ENCODE measurements at places on chromosomes 5 and 9.

DNA sequence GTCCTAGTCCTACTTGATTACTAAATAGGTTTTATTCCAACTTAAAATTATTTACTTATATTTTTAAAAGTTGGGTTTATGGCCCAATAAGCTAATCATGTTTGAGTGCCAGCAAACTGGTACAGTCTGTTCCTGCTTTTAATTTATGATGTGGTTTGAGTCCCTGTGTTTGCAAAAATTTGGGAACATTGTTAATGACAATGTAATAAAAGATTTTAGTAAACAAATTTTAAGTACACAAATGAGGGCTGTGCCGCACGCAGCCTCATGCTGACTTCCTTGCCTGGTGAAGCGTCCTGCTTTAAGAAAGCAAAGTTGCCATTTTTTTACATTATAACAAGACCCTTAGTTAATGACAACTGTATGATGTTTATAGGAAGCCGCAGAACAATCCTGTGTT lies 96.8 kb upstream of the MAP1B start:
- no peak overlapping the region for H3K4me3 ChIP-seq
- DNase-seq, result no peak
- no peak overlapping the region for H3K27ac ChIP-seq
- peaks cover 18% of the 10 kb centered on the region for H3K27me3 ChIP-seq
- H3K4me1 ChIP-seq, result no peaks in the 10 kb centered on the region

DNA sequence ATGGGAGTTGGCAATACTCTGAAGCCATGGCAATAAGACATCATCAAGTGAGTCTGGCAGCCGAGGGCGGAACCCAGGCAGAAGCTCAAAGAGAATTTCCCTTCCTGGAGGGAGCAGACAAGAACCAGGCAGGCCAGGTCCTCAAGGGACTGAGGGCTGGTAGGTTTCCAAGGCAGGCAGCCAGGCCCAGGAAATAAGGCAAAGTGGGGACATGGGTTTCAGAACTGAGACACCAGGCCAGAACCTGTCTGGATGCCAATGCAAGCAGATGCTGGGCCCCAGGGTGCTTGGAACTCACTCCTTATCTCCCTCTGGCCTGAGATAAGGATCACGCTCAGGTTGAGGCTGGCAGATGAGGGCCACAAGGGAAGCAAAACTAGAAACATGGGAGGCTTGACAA lies 8.9 kb downstream of the TSSK1B start:
- no peaks in the 10 kb centered on the region for H3K36me3 ChIP-seq
- no peaks in the 10 kb centered on the region for H3K4me1 ChIP-seq
- no peak overlapping the region for H3K27ac ChIP-seq
- no peaks in the 10 kb centered on the region for H3K27me3 ChIP-seq
- no peak for DNase-seq

GRCh38 chr5:91219803-91220371 lies 163.2 kb downstream of the ARRDC3 start:
- peak; percentile 20 for DNase-seq
- no peaks in the 10 kb centered on the region for H3K27me3 ChIP-seq
- no peaks in the 10 kb centered on the region for H3K36me3 ChIP-seq
- no peak overlapping the region for H3K27ac ChIP-seq
- H3K4me1 ChIP-seq, result peaks cover 1% of the 10 kb centered on the region
- no peak overlapping the region for H3K4me3 ChIP-seq

DNA sequence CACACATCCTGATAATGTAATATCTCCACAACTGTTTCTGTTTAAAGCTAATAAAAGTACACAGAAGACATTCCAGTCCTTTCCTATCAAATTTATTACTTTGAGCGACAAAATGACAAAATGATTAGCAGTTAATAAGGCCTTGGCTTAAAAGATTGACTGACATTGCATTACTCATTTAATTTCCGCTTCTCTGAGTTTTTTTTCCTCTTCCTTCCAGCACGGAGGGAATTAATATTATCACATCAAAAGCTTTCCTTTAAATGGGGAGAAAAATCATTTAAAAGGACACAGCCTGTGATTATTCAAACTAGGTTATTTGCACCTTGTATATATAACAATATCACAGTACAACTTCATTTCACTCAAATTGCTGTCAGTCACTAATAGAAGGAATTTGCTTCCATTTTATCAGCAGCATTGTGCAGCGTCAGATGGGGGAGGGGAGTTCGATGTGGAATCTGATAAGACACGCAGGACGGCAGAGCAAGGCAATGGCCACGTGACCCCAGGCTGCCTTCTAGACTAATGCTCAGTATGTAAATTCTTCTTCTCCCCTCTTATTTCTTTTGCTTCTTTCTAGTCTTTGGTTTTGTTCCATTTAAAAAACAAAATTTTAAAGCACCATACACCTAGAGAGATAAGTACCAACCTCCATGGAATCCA lies 400.5 kb downstream of the IRX1 start:
- H3K4me3 ChIP-seq, result no peak overlapping the region
- no peaks in the 10 kb centered on the region for H3K4me1 ChIP-seq
- H3K27me3 ChIP-seq, result no peaks in the 10 kb centered on the region
- DNase-seq, result no peak

DNA sequence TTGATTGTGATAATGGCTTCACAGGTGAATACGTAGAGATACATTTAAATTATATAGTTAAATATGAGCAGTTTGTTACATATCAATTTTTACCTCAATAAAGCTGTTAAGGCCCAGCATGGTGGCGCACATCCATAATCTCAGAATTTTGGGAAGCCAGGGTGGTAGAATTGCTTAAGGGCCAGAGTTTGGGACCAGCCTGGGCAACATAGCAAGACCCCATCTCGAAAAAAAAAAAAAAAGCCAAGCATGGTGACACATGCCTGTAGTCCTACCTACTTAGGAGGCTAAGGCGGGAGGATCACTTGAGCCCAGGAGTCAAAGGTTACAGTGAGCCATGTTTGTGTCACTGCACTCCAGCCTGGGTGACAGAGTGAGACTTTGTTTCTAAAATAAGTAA lies 138.7 kb upstream of the TMEM161B start:
- no peaks in the 10 kb centered on the region for H3K36me3 ChIP-seq
- H3K27ac ChIP-seq, result no peak overlapping the region
- peaks cover 9% of the 10 kb centered on the region for H3K27me3 ChIP-seq
- no peak overlapping the region for H3K4me3 ChIP-seq
- no peak for DNase-seq
- no peaks in the 10 kb centered on the region for H3K4me1 ChIP-seq

DNA sequence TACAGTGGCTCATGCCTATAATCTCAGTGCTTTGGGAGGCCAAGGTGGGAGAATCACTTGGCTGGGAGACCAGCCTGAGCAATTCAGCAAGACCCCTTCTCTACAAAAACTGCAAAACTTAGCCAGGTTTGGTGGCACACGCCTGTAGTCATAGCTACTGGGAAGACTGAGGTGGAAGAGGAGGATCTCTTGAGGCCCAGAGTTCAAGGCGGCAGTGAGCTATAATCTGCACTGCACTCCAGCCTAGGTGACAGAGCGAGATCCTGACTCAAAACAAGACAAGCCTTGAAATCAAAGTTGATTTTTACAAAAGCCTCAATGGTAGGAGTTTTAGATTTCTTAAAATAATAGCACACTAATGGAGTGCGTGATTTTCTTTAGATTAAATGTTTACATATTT lies 14.6 kb downstream of the UBE2D2 start:
- peaks cover 73% of the 10 kb centered on the region for H3K4me1 ChIP-seq
- H3K4me3 ChIP-seq, result peak overlapping the region; percentile 62
- peaks cover 17% of the 10 kb centered on the region for H3K36me3 ChIP-seq
- no peaks in the 10 kb centered on the region for H3K27me3 ChIP-seq
- no peak for DNase-seq

DNA sequence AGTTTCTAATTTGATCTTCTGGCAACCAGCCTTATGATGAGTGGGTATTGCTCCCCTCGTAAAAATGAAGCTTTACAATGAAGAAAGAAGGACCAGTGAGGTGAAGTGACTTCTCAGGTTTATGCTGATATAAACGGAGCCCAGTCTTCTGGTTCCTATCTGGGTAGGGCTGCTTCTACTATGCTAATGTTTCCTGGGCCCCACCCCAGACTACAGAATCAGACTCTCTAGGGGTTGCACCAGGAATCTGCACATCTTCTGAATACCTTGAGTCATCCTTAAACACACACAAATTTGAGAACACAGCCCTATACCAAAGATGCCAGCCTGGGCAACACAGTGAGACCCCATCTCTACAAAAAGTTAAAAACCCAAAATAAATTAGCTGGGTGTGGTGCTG lies 16.2 kb downstream of the BTF3 start:
- no peak overlapping the region for H3K27ac ChIP-seq
- no peaks in the 10 kb centered on the region for H3K36me3 ChIP-seq
- H3K4me1 ChIP-seq, result peaks cover 2% of the 10 kb centered on the region
- DNase-seq, result no peak

- H3K4me3 ChIP-seq, result no peak overlapping the region
- no peak overlapping the region for H3K27ac ChIP-seq
- peaks cover 6% of the 10 kb centered on the region for H3K4me1 ChIP-seq
- no peaks in the 10 kb centered on the region for H3K36me3 ChIP-seq
- DNase-seq, result no peak
- H3K27me3 ChIP-seq, result peaks cover 27% of the 10 kb centered on the region
These were observed 21.3 kb downstream of the NR6A1 start for GRCh38 chr9:124749781-124750180.

- H3K36me3 ChIP-seq, result no peaks in the 10 kb centered on the region
- no peak overlapping the region for H3K4me3 ChIP-seq
- DNase-seq, result no peak
- H3K27me3 ChIP-seq, result peaks cover 16% of the 10 kb centered on the region
- no peak overlapping the region for H3K27ac ChIP-seq
These were observed 8.1 kb upstream of the RAD23B start for GRCh38 chr9:107274953-107275422.

GRCh38 chr5:54838843-54839242 lies 146.6 kb downstream of the ESM1 start:
- H3K36me3 ChIP-seq, result no peaks in the 10 kb centered on the region
- H3K27me3 ChIP-seq, result no peaks in the 10 kb centered on the region
- H3K4me1 ChIP-seq, result peaks cover 17% of the 10 kb centered on the region
- H3K4me3 ChIP-seq, result no peak overlapping the region

DNA sequence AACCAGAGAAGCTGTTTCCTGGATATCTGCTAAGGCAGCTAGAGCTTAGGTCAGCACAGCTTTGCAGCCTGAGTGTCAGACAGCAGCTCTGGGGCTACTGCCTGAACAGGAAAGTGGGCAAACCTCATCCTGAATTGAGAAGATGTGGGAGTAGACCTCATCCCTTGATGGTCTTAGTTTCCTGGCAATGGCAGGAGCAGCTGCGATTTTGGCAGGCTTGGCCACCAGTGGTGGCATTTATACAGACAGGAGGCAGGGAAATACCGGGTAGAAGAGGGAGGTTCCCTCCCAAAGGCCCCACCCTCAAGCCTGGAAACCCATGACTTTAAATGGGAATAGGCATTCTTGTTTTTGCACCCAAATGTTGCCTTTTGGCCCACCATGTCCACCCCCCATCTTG lies 69.7 kb downstream of the LIX1 start:
- peaks cover 3% of the 10 kb centered on the region for H3K4me1 ChIP-seq
- H3K36me3 ChIP-seq, result no peaks in the 10 kb centered on the region
- H3K27me3 ChIP-seq, result no peaks in the 10 kb centered on the region
- DNase-seq, result no peak

DNA sequence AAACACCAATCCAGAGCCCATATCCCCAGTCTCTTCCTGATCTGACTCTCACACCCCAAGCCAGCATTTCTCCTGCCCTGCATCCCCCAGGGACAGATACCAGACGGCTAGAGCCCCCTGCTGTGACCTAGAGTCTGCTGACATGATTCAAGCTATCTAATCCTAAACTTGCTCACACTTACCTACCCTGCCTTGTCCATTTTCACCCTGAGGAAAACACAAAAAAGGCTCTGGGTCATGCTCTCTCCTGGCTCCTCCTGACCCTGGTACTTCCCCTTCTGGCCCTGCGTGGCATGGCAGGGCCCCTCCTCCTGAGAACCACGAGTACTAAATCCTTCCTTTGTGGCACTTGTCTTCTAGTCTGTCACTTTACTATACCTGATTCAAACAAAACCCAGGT lies 2.8 kb upstream of the ARRDC1 start:
- DNase-seq, result no peak
- H3K27ac ChIP-seq, result no peak overlapping the region
- no peaks in the 10 kb centered on the region for H3K27me3 ChIP-seq
- peaks cover 11% of the 10 kb centered on the region for H3K4me1 ChIP-seq

DNA sequence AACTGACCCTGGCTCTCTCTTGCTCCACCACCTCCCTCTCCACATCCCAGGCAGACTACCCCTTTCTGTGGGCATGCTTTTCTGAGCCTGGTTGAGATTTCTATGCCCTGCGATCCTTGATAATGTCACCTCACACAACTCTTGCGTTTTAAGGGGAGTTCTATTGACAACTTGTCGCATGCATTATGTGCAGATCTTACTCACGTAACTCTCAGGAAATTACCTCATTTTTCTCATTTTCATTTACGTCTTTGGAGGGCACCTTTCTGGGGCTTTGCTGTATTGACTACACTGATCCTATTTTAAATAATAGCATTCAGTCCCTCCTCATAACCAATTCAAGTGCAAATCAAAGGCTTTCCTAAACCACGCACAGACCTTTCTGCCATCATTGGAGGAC lies 140.4 kb upstream of the WWC1 start:
- DNase-seq, result no peak
- H3K4me1 ChIP-seq, result no peaks in the 10 kb centered on the region
- H3K27me3 ChIP-seq, result peaks cover 3% of the 10 kb centered on the region
- no peak overlapping the region for H3K27ac ChIP-seq
